ENCODE measurements at places on chromosomes 1 and 21.

- no peaks in the 10 kb centered on the region for H3K36me3 ChIP-seq
- H3K27ac ChIP-seq, result no peak overlapping the region
- no peak overlapping the region for H3K4me3 ChIP-seq
These were observed 60.3 kb upstream of the RCOR3 start for GRCh38 chr1:211198880-211199279.

GRCh38 chr1:164836614-164837018, 277.6 kb downstream of the PBX1 start:
- H3K27ac ChIP-seq, result no peak overlapping the region
- no peaks in the 10 kb centered on the region for H3K36me3 ChIP-seq
- H3K27me3 ChIP-seq, result no peaks in the 10 kb centered on the region
- no peaks in the 10 kb centered on the region for H3K4me1 ChIP-seq
- no peak overlapping the region for H3K4me3 ChIP-seq

- no peaks in the 10 kb centered on the region for H3K4me1 ChIP-seq
- no peak overlapping the region for H3K4me3 ChIP-seq
- no peaks in the 10 kb centered on the region for H3K36me3 ChIP-seq
- ATAC-seq, result no peak
These were observed 22.1 kb downstream of the ACOT11 start for GRCh38 chr1:54570161-54570560.

GRCh38 chr21:42122398-42122797, 51.3 kb downstream of the UMODL1 start:
- peaks cover 7% of the 10 kb centered on the region for H3K4me1 ChIP-seq
- no peak for ATAC-seq
- H3K36me3 ChIP-seq, result no peaks in the 10 kb centered on the region
- no peak overlapping the region for H3K27ac ChIP-seq
- H3K27me3 ChIP-seq, result peaks cover 53% of the 10 kb centered on the region

- no peak for ATAC-seq
- H3K4me3 ChIP-seq, result no peak overlapping the region
- no peak overlapping the region for H3K27ac ChIP-seq
- peaks cover 4% of the 10 kb centered on the region for H3K4me1 ChIP-seq
- no peaks in the 10 kb centered on the region for H3K27me3 ChIP-seq
These were observed 108.6 kb downstream of the MAB21L3 start for GRCh38 chr1:116219651-116220434.

GRCh38 chr1:182709225-182709764, 24.9 kb upstream of the RGS8 start:
- H3K4me3 ChIP-seq, result peak overlapping the region; percentile 3
- peak; percentile 83 for ATAC-seq
- peak overlapping the region; percentile 23 for H3K27ac ChIP-seq
- no peaks in the 10 kb centered on the region for H3K36me3 ChIP-seq

- no peak overlapping the region for H3K27ac ChIP-seq
- no peak for ATAC-seq
- H3K36me3 ChIP-seq, result no peaks in the 10 kb centered on the region
- H3K27me3 ChIP-seq, result no peaks in the 10 kb centered on the region
- peaks cover 6% of the 10 kb centered on the region for H3K4me1 ChIP-seq
These were observed 41.7 kb upstream of the SLC19A1 start for GRCh38 chr21:45583831-45584509.

DNA sequence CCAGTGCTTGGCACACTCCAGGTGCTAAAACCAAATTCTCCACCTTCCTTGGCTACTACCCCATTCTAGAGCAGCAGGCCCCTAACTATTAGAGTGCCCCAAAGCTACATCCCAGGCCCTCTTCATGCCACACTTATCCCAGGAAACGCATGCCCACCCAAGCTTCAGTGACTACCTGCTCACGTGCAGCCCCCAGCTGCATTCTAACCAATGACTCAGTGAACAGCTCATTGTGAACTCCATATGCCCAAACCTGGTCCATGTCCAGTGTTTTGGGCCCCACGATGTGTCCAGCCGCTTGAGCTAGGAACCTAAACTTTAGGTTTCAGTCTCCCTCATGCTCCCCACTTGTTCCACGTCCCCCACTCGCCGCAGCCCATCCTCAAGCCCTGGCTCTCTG, 41.5 kb downstream of the NKAIN1 start:
- peaks cover 3% of the 10 kb centered on the region for H3K27me3 ChIP-seq
- no peaks in the 10 kb centered on the region for H3K36me3 ChIP-seq

GRCh38 chr1:168518201-168518689, 25.6 kb downstream of the XCL2 start:
- H3K27me3 ChIP-seq, result no peaks in the 10 kb centered on the region
- peaks cover 49% of the 10 kb centered on the region for H3K4me1 ChIP-seq
- ATAC-seq, result no peak
- H3K27ac ChIP-seq, result no peak overlapping the region
- no peaks in the 10 kb centered on the region for H3K36me3 ChIP-seq

DNA sequence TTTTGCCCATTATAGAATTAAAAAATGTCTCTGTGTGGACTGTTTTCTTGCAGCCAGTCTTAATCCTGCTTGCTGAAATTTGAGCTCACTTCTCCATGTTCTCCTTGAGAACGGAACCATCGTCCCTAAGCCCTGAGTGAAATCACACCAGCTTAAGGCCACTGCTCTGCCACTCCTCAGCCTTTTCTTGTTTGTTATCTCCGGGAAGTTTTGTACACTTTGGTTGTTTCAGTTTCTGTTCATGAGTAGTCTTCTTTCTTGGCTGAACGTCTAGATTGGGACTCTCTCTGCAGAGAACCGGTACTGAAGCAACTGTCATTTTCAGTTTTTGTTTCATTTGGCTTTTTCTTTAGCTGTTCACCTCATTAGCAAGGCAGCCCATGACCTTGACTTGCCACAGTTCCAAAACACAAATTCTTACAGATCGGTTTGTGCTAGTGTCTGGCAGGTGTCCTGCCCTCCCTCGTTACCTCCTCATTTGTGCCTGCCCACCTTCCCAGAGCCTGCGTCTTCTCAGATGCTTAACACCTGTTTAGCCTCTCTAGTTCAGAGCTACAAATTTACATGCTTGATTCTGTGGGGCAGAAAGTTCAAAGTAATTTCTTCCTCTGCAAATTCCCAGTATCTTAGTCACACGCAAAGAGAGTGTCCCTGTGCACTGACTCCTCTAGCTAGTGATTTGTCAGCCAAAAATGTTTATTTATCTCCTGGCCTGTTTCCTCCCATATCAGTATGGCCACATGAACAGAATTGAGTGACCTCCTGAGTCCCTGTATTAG, 12.4 kb downstream of the PSEN2 start:
- H3K4me1 ChIP-seq, result peaks cover 26% of the 10 kb centered on the region
- peak overlapping the region; percentile 76 for H3K4me3 ChIP-seq
- H3K36me3 ChIP-seq, result no peaks in the 10 kb centered on the region
- H3K27me3 ChIP-seq, result no peaks in the 10 kb centered on the region

DNA sequence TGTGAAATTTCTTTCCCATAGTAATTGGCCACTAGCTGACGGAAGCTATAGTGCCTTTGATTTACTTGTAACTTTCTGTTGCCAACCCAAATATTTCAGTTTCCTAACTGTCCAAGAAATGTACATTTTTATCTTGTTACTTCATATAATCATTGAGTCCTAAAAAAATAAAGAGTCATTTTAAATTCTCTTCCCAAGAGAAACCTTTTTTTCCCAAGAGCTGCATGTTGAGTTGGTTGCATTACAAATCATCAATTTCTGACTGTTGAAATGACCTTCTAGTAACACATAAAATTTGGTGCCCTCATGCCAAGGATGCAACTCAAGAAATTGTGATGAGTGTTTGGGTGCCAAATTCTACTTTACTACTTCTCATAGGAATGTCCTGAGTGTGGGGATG, 61.0 kb downstream of the HMCN1 start:
- no peaks in the 10 kb centered on the region for H3K4me1 ChIP-seq
- H3K4me3 ChIP-seq, result no peak overlapping the region
- ATAC-seq, result no peak
- H3K27me3 ChIP-seq, result peaks cover 8% of the 10 kb centered on the region
- no peak overlapping the region for H3K27ac ChIP-seq

- no peaks in the 10 kb centered on the region for H3K4me1 ChIP-seq
- H3K4me3 ChIP-seq, result no peak overlapping the region
- H3K27ac ChIP-seq, result no peak overlapping the region
- peak; percentile 72 for ATAC-seq
- no peaks in the 10 kb centered on the region for H3K36me3 ChIP-seq
These were observed 16.2 kb upstream of the TSNAX start for GRCh38 chr1:231512147-231512698.

DNA sequence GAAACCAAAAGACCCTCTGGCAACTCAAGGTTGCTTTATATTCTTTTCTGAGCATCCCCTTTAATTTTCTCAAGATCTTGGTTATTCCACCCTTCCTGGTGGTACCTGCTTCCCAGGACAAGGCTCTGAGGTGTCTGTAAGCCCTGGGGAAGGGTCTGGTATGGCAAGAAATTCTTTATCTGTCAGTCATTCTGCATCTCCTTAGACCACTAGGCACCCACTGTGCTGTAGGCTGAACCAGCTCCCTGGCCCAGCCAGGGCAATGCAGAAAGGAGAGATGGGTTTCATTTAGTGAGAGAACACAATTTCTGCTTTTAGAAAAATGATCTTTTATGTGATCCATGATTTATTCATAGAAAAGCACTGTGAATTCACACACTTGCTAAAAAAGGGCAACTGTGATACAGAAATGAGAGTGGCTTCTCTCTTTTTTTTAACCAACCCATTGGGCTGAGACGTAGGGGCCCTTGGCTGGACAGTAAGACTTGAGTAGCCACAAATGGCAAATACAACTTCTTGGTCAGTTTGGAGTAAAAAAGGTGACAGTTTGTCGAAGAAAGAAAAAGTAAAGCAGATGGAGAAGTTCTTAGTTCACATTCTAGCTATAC, 4.1 kb downstream of the UROD start:
- no peak for ATAC-seq
- peaks cover 26% of the 10 kb centered on the region for H3K36me3 ChIP-seq
- no peak overlapping the region for H3K4me3 ChIP-seq
- H3K27ac ChIP-seq, result no peak overlapping the region
- H3K27me3 ChIP-seq, result no peaks in the 10 kb centered on the region
- H3K4me1 ChIP-seq, result peaks cover 18% of the 10 kb centered on the region

DNA sequence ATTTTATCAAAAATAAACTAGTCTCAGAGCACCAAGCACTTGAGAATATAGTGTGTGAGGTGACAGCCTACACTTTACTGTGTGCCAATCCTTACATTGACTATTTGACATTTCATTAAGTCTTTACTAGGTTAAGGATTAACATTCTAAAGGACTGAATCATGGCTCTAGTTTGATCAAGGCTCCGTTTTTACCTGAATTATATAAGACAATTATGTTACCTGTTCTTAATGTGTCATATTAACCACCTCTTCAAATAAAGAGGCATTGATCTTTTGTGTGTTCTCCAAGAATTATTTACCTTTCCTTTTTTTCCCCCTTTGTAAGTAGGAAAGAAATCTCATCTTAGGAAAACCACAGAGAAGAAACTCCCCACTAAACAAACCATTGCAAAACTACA, 189.7 kb downstream of the HS2ST1 start:
- peaks cover 19% of the 10 kb centered on the region for H3K36me3 ChIP-seq
- no peak overlapping the region for H3K27ac ChIP-seq
- H3K4me1 ChIP-seq, result peaks cover 5% of the 10 kb centered on the region
- H3K27me3 ChIP-seq, result no peaks in the 10 kb centered on the region

DNA sequence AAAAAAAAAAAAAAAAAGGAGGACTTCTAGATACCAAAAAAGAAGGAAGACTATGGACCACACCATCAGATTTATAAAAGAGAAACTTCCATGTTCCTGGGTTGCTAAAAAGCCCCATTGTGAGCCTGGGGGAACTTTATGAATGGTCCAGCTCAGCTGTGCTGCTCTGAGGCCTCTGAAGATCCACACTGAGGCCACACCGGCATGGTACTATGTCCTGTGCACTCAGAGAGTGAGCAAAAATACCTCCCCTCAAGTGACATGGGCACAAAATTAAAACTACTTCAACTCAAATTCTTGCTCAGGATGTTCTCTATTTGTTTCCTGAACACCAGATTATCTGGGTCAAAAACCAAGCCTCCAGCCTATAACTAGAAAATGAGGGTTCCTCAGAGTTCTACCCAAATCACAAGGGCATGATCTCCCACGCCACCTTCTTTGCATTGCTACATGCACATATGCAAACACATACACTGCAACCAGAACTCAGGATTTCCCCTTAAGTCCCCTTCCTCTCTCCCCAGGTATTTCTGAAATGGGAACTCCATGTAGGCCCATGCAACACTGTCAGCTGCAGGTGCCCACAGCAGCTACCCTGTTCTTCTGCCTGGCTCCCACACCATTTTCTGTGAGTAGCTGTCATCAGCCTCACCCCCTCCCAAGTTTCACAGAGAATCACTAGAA, 94.4 kb downstream of the SH3GLB1 start:
- no peaks in the 10 kb centered on the region for H3K27me3 ChIP-seq
- peak; percentile 26 for ATAC-seq
- no peak overlapping the region for H3K27ac ChIP-seq
- no peaks in the 10 kb centered on the region for H3K36me3 ChIP-seq

- no peak for ATAC-seq
- no peaks in the 10 kb centered on the region for H3K36me3 ChIP-seq
- H3K4me3 ChIP-seq, result no peak overlapping the region
- no peak overlapping the region for H3K27ac ChIP-seq
These were observed 446.9 kb downstream of the NEGR1 start for GRCh38 chr1:71835442-71835813.

- no peaks in the 10 kb centered on the region for H3K36me3 ChIP-seq
- peaks cover 18% of the 10 kb centered on the region for H3K4me1 ChIP-seq
- ATAC-seq, result no peak
- no peaks in the 10 kb centered on the region for H3K27me3 ChIP-seq
These were observed 127.0 kb downstream of the MRPS6 start for GRCh38 chr21:34200288-34200905.

- H3K27me3 ChIP-seq, result no peaks in the 10 kb centered on the region
- no peak for ATAC-seq
- peaks cover 25% of the 10 kb centered on the region for H3K4me1 ChIP-seq
- peaks cover 92% of the 10 kb centered on the region for H3K36me3 ChIP-seq
- H3K4me3 ChIP-seq, result no peak overlapping the region
- H3K27ac ChIP-seq, result no peak overlapping the region
These were observed 11.7 kb downstream of the PIK3CD start for GRCh38 chr1:9663257-9663656.

DNA sequence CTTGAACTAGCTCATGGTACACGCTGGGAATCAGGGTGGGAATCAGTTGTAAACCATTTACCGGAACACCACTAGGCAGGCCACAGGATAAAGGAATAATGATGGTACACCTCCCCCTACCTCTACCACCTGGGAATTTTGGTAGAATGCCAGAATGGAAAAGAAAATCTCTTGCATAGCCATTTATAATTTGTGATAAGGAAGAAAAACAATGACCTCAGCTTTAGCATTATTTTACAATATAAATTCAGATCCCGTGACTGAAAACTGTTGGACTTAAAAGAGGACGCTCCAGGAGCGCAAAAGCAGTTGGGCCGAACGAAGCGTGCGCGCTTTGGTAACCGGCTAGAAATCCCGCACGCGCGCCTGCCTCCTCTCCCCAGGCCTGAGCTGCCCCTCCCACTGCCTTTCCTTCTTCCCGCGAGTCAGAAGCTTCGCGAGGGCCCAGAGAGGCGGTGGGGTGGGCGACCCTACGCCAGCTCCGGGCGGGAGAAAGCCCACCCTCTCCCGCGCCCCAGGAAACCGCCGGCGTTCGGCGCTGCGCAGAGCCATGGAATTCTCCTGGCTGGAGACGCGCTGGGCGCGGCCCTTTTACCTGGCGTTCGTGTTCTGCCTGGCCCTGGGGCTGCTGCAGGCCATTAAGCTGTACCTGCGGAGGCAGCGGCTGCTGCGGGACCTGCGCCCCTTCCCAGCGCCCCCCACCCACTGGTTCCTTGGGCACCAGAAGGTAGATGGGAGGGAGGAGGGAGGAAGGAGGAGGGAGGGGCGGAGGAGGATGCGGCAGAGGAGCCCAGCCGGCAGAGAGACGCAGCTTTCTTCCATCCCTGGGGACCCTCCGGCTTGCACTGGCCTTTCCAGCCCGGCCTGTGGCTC, at the start of gene CYP4X1:
Gene CYP4X1 (plus strand): TSS at position 402 of the 873 bp plus-strand sequence. CDS start 149 bp downstream, at position 551.
- H3K27ac ChIP-seq, result no peak within 1 kb of the TSS
- H3K4me3 ChIP-seq, result no peak within 1 kb of the TSS
- H3K36me3 ChIP-seq, result no peaks in the 10 kb centered on the region
- no peaks in the 10 kb centered on the region for H3K4me1 ChIP-seq
